ENCODE measurements at places on chromosomes 5 and 9.

- DNase-seq: no peak
These were observed 37.3 kb upstream of the FYB1 start for GRCh38 chr5:39256477-39257235.

DNA sequence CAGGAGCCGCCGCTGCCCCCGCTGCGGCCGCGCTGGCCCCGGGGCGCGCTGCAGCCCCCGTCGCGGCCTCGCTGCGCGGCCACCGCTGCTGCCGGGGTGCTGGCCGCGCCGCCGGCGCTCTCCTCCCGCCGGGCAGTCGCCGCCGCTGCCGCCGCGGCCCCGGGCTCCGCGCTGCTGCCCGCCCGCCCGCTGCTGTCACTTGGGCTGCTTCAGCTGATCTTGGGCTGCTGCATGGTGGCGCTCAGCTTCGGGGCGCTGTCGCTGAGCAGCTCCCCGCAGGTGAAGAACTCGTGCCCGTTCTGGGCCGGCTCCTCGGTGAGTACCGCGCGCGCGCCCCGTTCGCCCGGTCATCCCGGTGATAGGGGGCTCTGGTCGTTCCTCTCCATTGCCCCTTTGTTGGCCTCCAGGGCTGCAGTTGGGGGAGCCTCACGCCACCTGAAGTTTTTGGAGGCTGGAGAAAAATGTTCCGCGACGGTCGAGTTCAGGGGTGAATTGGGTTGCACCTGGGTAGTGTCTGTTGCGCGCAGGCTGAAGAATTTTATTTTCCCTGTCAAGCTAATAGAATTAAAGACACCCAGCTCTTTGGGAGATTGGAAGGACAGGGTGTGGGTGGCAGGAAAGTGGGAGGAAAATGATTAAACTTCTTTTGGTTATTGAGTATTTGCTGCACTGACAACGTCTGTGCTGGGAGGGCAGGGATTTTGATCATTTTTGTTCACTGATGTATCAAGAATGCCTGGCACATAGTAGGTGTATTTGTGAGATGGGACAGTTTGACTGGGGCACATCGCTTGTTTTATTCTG is 596 bp downstream of the ENTREP1 start:
- no peak for DNase-seq

DNA sequence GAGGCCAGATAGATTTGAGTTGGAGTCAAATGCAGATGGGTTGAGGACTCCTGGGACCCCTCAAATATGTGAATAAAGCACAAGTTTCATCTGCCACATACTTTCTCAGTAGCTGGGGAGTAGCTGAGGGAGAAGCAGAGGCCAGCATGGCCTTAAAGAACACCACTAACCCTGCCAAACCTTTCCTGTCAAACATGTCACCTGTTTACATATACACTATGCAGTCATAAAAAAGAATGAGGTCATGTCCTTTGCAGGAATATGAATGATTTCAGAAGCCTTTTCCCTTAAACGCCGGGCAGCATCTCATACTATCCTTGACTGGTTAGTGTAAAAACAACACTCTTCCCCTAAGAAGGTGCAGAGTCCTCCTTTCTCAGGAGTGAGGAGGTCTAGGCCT is 25.2 kb upstream of the HSD17B4 start:
- DNase-seq: no peak

DNA sequence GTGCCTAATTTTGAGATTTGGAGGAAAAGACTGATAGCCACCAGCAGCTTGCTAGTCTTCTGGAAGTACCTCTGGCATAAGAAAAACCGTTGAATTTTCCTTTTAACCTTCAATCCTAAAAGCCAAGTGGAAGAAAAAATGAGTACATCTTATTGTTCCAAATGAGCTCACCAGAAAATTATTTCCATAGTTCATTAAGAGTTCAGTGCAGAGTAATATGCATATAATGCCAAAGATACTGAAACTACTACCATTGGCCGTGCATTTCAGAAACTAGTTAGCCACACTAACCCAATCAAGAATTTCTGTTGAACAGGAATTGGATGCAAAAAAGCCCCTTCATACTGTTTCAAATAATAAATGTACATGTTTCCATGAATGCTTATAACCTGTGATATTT is 607.9 kb downstream of the KCTD16 start:
- DNase-seq: no peak

DNA sequence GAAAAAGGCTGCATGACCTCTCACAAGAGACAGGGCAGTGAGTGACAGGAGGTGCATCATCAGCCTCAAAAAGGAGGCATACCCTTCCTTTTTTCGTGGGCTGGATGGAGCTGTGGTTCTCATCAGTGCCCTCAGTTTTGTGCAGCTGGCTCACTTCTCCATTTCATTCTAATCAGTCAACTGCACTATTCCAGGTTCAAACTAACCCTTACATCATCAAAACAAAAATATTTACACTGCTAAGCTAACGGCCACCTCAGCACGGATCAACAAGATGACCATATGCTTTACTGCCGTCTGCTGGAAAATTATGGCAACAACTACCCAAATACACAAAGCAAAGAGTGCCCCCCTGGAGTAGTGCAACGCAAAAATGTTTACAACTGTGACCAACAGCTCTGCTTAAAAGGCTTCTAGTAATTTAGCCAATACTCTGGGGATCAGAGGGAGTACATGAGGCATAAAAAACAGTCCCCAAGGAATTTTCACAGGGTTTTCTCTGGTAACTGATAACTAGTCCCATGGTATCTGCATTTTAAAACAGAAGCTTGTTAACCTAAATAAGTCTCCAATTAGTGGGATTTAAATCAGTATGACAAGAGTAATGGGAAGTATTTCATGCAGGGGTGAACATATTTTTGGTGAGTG is 10.8 kb downstream of the KCNV2 start:
- DNase-seq: no peak

DNA sequence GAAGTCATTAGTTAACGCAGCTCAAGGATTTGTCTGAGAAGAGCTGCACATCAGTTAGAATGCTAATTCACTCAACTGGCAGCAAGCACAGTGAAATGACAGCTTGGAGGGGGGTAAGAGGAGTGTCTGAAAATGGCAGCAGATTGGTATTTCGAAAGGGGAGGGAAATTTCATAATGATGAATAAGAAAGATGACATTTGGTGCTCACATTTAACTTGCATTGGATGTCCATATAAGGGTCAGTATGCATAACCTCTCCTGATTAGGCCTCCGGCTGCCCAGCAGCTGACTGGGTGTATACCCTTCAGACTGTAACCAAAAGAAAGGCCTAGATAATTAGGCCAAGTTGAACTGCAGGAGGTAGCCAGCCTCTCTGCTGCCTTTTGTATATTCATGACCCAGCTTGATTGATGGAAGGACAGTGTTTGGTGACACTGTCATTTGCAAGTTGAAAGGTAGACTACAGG is 131.0 kb downstream of the PBX3 start:
- DNase-seq: no peak

- no peak for DNase-seq
These were observed 2.0 kb downstream of the PDLIM7 start for GRCh38 chr5:177495243-177496060.

GRCh38 chr5:16518606-16519005 is 53.0 kb upstream of the ZNF622 start:
- DNase-seq: no peak

- no peak for DNase-seq
These were observed 29.0 kb upstream of the PAPPA start for GRCh38 chr9:116124472-116125040.

GRCh38 chr9:81293651-81294050 is 395.7 kb downstream of the TLE1 start:
- DNase-seq: no peak

DNA sequence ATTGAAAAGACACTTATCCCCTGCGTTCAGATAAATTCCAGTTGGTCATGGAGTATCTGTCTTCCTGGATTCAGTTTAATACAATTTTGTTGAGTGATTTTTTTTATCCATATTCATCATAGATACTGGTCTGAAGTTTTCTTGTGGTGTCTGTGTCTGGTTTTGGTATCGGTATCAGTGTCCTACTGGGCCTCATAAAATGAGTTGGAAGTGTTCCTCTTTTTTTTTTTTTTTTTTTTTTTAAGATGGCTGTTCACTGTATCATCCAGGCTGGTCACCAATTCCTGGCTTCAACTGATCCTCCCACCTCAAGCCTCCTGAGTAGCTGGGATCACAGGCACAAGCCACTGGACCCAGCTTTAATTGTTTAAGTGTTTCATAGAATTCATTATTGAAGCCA is 2.9 kb upstream of the CAMSAP1 start:
- DNase-seq: no peak

DNA sequence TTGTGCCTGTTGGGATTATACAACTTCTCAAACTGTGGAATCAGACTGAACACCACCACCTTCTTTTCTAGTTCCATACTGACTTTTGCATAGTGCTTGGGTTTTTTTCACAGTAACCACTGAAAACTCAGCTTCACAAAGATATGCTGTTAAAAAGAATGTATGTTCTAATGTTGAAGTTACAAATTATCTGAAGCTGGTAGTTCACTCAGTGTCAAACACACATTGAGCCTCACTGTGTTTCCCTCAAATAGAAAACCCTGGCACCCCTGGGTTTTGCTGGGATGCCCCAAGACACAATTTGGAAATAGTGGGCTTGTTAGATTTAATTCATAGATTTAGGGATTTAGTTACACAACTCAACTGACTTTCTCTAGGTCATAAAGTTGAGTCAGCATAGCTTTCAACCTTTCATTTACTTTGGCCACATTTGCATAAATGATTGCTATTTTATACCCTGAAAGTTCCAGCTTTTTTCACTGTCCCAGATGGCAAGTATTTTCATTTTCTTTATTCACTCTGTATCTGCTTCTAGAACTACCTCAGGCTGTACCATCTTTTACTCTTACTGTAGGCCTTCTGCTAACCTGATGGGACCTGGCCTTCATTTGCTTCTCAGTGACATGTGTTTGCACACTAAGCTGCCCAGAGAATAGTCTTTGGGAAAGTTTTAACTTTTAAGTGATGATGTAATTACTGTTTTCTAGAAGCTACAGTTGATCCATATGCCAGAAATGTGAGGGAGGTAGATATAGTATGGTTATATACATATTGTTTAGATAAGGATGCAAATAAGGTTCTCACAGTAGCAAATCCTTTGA is 115.1 kb downstream of the CDC42SE2 start:
- no peak for DNase-seq

DNA sequence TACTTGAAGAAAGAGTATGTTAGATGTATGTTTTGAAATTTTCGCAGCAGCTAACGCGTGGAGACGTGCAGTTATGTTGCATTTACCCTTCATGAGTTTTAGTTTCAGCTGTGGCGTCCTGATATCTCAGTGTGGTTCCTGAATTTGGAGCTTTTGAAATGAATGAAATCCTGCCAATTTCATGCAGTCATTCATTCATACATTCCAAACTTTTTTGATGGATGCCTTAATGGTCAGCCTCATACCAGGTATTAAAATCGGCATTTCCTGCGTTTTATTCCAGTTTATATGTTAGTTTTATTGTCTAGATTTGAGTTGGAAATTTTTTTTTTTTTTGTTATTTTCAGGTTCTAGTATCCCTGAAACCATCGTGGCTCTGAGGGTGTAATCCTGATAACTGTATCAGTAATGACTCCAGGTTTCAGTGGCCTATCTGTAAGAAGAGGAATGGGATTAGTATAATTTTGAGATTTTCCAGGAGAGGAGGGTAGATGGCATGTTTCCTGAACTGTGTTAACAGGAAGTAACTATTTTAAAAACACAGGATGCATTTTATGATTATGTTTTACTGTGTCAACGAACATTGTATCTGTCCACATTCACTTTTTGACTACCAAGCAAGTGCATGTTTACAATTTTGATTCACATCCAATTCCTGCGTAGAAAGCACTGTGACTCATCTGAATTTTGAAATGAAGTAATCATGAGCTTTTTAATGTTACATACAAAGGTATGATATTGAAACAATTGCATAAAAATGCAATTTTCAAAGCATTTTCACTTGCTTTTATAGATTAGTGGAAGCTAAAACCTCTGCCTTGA is 1.0 kb downstream of the FOCAD start:
- no peak for DNase-seq

GRCh38 chr9:120242116-120242811 is 337.7 kb downstream of the CDK5RAP2 start:
- no peak for DNase-seq

All from NCI-H1048 (cell line).